ENCODE measurements at places on chromosomes 1 and 21. TPM values are rescaled to one million over a fixed set of nuclear protein-coding genes. Genes with fewer than 3 reads are reported as not detected.

The CFHR2 gene
- total RNA-seq, result not detected

The SFN gene
- 1,068 TPM for total RNA-seq

The NCMAP gene
- total RNA-seq, result 1.2 TPM

The KRTAP15-1 gene
- total RNA-seq, result not detected

The KIF17 gene
- total RNA-seq, result 1.7 TPM

The C1QB gene
- not detected for total RNA-seq

The EFNA1 gene
- 44.8 TPM for total RNA-seq

The ZSCAN20 gene
- 8.1 TPM for total RNA-seq

The WDR3 gene
- 21.7 TPM for total RNA-seq

The GREM2 gene
- total RNA-seq, result not detected

The LRRC39 gene
- 0.43 TPM for total RNA-seq

The OR2M2 gene
- not detected for total RNA-seq

The OR14K1 gene
- not detected for total RNA-seq

The LCE1A gene
- not detected for total RNA-seq
